Activated T-cell treated with anti-CD3 and anti-CD28 coated beads, Interleukin-2, amount 50 U/mL, for 72 hours (primary cell): ENCODE measurements at places on chromosomes 4 and X.
A peak's percentile ranks its signal among the peaks of the same experiment; 100 is the strongest.

DNA sequence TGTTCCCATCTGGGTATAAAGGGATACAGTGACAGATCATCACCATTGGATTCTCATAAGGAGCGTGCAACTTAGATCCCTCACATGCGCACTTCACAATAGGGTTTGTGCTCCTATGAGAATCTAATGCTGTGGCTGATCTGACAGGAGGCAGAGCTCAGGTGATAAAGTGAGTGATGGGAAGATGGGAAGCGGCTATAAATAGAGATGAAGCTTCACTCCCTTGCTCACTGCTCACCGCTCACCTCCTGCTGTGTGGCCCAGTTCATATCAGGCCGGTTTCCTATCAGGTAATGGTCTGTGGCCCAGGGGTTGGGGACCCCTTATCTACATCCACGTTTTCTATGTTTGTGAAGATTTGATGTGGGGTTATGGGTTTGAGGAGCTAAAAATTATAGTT is 43.7 kb downstream of the FAT4 start:
- no peak for DNase-seq

GRCh38 chr4:87819281-87819919 is 13.4 kb upstream of the MEPE start:
- DNase-seq, result no peak

- DNase-seq, result peak; percentile 10
Observed at GRCh38 chr4:163681208-163681821, 186.8 kb downstream of the TMA16 start.

GRCh38 chr4:46385946-46386345 is 4.0 kb downstream of the GABRA2 start:
- no peak for DNase-seq

GRCh38 chr4:1496116-1496642 is 89.9 kb upstream of the NKX1-1 start:
- DNase-seq, result no peak

DNA sequence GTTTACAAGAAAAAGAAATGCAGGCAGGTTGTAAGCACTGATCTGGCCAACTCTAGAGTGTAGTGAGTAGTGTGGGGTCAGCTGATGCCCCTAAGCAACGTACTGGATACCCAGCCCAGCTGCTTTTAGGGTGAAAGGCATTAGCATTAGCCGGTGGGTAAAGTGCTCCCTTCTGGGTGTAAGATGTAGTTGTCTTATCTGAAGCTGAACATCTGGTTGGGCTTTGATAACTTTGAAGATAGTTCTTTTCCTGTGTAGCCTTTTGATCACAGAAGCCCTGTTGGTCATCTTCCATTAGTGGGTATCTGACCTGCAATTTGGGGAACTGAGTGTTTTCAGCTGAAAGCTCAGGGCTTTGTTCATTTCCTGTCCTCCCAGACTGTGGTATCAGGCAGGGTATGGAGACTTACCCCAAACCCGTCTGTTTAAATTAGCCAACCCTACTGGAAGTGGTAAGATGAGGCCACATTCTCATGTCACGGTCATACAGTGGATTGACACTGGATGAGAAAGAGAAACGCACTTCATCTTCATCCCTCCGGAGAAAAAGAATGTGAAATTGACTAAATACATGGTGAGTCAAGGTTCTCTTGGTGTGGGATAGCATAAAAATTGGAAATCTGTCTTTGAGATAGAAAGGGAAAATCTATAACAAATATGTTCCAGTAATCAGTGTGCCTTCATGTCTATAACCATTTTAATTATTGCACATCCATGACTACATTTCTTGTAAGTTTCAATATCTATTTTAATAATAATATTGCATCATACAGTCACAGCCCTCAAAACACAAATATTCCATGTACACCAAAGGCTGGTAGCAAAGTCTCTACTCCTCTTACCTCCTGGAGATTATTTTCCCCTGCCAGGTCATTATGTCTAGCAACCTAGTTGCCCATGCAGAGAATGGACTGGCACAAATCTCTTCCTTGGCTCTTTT is 8.7 kb downstream of the RHOH start:
- DNase-seq, result peak; percentile 39

DNA sequence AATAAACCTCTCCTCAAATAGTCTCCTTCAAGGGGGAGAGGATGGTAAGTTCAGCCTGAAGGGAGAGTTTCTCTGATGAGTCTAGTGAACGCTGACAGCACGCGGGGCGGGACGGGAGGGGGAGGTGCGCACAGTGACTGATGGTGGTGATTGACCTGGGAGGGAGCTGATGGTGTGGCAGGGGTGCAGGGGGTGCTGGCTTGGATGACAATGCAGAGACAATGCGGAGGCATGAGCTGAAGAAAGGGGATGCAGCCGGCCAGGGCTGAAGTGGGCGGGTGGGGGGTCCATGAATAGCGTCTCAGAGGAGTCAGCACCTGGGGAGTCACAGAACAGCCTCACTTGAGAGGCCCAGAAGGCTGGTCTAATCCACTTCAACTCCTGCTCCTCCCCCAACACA is 142.5 kb upstream of the PJA1 start:
- no peak for DNase-seq

DNA sequence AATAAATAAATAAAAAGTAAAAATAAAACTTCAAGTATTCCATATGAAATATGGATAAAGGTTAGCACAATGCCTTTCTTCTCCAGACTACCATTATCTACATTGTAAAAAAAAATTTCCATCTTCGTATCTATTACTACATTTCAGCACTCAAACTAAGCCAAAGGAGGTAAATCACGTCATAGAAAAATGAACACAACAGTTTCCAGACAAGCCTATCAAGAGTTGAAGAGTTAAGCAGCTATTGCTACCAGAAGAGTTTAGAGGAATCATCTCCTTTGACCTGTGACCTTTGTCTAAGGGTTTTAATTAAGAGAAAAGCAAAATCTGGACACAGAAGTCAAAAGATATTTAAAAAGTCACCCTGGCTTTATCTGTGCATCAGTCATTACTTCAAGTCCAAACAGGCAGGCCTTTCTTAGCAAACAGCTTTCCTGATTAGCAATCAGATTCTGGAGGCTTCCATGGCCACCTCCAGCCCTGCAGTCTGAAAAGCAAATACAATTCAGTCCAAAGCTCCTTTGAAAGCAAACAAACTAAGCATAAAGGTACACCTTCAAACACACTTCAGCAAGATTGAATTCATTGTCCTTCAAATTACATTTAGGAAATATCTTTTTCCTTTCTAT is 82.2 kb downstream of the APBB2 start:
- DNase-seq, result no peak

GRCh38 chr4:98406819-98407218 is 145.6 kb downstream of the RAP1GDS1 start:
- DNase-seq, result no peak

GRCh38 chrX:150607201-150607600 is 38.8 kb downstream of the MTM1 start:
- no peak for DNase-seq

DNA sequence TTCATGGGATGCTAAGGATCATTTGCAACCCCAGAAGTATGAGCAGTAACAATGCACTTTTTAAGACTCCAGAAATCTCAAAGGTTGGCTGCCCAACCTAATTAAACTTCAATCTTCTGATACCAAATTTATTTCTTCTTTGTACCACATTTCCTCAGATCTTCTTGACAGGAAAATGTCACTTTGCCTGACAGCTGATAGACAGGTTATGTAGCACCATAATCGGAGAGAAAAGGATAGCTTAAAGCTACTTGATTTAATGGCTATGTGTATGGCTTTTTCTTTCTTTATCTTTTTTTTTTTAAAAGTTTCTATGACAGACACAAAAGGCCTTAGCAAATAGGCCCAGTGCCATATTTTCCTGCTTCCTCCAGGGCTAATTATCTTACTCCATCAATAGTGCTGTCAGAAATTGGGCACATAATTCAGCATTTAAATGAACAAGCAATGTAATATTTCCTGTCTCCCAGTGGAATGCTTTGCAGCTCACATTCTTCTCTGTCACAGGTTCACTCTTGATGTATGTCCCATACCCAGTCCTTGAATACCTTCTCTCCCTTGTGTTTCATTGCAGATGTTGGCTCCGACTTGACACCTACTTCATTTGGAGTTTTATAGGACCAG is 795.7 kb downstream of the ADGRL3 start:
- no peak for DNase-seq

DNA sequence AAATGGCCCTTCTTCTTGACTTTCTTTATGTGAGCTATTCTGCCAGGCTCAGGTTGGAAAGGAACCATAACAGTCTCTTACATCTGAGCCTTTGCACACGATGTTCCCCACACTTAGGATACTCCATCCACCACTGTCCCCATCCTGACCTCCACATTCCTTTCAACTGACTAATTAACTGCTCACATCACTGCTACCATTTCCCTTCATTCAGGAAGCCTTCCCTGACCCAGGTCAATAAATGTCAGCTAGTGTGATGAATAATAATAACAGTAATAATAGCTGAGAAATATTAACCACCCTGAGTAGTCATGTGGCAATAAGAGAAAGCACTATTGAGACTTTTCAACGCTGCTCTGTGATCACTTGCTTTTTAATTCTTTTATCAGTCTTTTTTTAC is 291.7 kb downstream of the KCNIP4 start:
- DNase-seq, result no peak

DNA sequence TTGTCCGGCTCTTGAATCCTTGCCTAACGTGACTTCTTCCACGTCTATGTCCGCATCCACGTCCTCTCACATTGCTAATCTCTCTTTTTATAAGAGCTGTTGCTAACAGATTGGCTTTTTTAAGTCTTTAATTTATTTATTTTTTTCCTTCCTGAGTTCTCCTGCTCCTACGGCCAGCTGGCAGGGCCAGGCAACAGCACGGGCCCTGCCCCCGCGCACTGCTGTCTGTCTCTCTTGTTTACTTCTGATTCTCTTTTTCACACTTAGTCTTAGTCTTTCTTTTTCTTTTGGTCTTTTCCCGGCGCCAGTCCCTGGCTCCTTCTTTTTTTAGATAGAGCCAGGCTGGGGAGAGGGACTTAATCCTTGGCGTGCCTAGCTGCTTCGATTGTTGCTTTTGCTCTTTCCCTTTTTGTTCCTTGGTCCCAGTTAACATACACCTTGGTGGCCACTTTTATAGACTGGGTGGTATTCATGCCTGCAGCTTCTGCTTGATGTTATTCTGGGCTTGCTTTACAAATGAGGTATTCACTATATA is 53.2 kb upstream of the RBMX start:
- DNase-seq, result no peak

GRCh38 chr4:118224243-118224829 is 128.5 kb downstream of the PRSS12 start:
- DNase-seq, result no peak

GRCh38 chr4:168629566-168629965 is 132.7 kb downstream of the PALLD start:
- DNase-seq, result no peak

DNA sequence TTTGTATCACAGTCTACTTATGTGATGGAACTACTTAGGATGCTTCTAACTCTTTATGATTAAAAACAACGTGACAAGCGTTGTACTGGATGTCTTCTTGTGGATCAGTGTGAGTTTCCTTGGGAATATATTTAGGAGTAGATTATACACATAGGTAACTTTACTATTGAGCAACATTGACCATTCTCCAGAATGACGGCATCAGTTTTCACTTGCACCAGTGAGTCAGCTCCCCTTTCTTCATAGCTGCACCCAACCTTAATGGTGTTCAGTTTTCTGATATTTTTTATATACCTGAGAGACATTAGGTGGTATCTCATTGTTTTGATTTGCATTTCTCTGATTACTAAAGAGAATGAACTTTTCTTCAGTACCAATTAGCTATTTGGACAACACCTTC is 343.9 kb downstream of the ADGRL3 start:
- DNase-seq, result no peak

GRCh38 chr4:32748498-32748897 is 2028.3 kb downstream of the PCDH7 start:
- no peak for DNase-seq

DNA sequence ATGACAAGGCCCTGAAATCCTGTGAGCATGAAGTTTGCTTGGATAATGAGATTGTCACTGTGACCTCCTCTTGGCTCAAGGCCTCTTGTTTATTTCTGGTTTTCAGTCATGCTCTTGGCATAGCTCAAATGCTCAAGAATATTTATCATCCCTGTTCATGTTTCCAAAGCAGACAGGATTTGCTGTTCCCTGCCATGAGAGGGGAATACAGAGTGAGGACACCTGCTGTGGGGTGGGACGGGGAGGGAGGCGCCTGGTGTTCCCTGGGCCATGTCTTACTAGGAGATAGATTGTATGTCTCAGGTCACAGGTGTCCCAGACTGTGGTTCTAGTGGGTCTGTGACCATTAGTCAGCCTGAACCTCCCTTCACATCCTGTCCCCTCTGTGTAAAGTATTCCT is 34.9 kb upstream of the SH3RF1 start:
- no peak for DNase-seq

GRCh38 chr4:53055274-53055673 is 193.2 kb downstream of the RASL11B start:
- no peak for DNase-seq

DNA sequence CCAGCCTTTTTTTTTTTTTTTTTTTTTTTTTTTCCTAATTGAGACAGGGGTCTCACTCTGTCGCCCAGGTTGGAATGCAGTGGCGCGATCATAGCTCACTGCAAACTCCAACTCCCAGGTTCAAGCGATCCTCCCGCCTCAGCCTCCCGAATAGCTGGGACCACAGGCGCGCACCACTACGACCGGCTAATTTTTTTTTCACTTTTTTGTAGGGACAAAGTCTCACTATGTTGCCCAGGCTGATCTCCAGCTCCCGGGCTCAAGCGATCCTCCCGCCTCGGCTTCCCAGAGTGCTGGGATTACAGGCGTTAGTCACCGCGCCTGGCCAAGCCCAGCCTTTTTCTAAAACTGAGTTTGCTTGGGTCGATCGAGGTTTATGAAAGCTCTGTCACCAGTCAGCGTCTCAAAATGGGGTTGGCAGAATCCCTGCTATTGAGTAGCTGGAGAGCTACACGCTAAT is 1.3 kb upstream of the OTUD5 start:
- DNase-seq, result peak; percentile 35

- DNase-seq, result no peak
Observed at GRCh38 chrX:43975796-43976195, 2.6 kb upstream of the NDP start.

DNA sequence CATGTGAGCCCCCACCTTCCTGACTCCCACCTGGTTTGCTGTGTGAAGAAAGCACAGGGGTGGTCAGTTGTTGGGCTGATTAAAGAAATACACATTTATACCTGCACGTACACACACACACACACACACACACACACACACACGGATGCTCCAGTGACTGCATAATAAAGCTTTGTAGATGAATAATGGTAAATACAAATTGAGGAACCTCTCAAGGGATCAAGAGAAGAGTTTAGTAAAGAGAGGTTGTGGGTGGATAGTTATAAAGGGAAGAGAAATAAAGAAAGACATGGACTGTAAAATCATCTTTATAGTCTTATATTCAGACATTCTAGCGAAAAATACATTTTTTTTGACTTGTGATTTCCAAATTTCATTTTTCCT is 144.1 kb downstream of the MGST2 start:
- no peak for DNase-seq

GRCh38 chr4:134027931-134028330 is 173.7 kb downstream of the PABPC4L start:
- no peak for DNase-seq

GRCh38 chrX:52988985-52989917 is 30.9 kb upstream of the FAM156A start:
- DNase-seq, result no peak
